ENCODE measurements at places on chromosomes 2 and 18. TPM values are rescaled to one million over a fixed set of nuclear protein-coding genes. Genes with fewer than 3 reads are reported as not detected.

NBAS gene
- 28.8 TPM for total RNA-seq

RBMS1 gene
- total RNA-seq = 65.1 TPM

CLASP1 gene
- total RNA-seq = 83.5 TPM

CYP27A1 gene
- total RNA-seq = 2.0 TPM

IL36RN gene
- 1.0 TPM for total RNA-seq

RTP5 gene
- not detected for total RNA-seq

CD8B2 gene
- total RNA-seq = not detected

NAT8 gene
- not detected for total RNA-seq

HRH4 gene
- 0.18 TPM for total RNA-seq

SETBP1 gene
- total RNA-seq = 9.0 TPM

METTL4 gene
- 23.9 TPM for total RNA-seq

COL4A3 gene
- total RNA-seq = 2.2 TPM

HTR2B gene
- not detected for total RNA-seq

POTEJ gene
- not detected for total RNA-seq

OSBPL6 gene
- total RNA-seq = 3.5 TPM

CHN1 gene
- 14.0 TPM for total RNA-seq

TEX44 gene
- total RNA-seq = not detected

CSRNP3 gene
- 0.41 TPM for total RNA-seq

EVX2 gene
- total RNA-seq = not detected

SGPP2 gene
- total RNA-seq = 0.57 TPM

RBBP8 gene
- 22.0 TPM for total RNA-seq

NOL4 gene
- not detected for total RNA-seq

TPO gene
- total RNA-seq = not detected

Measured in PC-9 (cell line).